Activated CD8-positive, alpha-beta T cell treated with anti-CD3 and anti-CD28 coated beads for 36 hours (primary cell): ENCODE measurements at places on chromosomes 1 and 21. TPM values are rescaled to one million over a fixed set of nuclear protein-coding genes. Genes with fewer than 3 reads are reported as not detected.

GRCh38 chr1:101704895-101705294 lies 291.8 kb downstream of the OLFM3 start:
- H3K27me3 ChIP-seq = peaks cover 2% of the 10 kb centered on the region
- DNase-seq = no peak
- H3K4me1 ChIP-seq = no peaks in the 10 kb centered on the region
- no peak overlapping the region for H3K4me3 ChIP-seq
- no peaks in the 10 kb centered on the region for H3K36me3 ChIP-seq

PROK1 gene
- not detected for total RNA-seq

EPHB2 gene
- not detected for total RNA-seq

- peaks cover 24% of the 10 kb centered on the region for H3K27me3 ChIP-seq
- H3K36me3 ChIP-seq = no peaks in the 10 kb centered on the region
- no peak overlapping the region for H3K4me3 ChIP-seq
- DNase-seq = no peak
- H3K27ac ChIP-seq = no peak overlapping the region
- H3K4me1 ChIP-seq = no peaks in the 10 kb centered on the region
Observed at GRCh38 chr1:231184891-231185290, 23.0 kb downstream of the TRIM67 start.

DNA sequence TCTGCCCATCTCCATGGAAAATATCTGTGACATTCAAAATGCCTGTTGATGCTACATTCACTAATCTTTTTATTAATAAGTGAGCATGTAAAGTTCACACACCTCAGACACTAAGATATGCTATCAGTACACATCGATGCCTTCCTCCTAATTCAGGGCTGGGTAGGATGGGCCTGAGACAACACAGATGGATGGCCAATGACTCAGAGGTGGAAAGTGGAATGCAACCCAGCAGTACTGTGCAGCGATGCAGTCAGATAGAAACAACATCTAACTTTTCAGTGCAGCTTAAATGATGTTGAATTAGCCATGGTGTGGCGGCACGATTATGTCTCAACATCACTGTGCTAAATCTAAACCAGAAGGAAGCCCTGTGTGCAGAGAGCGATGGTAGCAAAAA lies 161.6 kb upstream of the KCNJ15 start:
- H3K4me3 ChIP-seq = no peak overlapping the region
- no peak overlapping the region for H3K27ac ChIP-seq
- DNase-seq = no peak

DNA sequence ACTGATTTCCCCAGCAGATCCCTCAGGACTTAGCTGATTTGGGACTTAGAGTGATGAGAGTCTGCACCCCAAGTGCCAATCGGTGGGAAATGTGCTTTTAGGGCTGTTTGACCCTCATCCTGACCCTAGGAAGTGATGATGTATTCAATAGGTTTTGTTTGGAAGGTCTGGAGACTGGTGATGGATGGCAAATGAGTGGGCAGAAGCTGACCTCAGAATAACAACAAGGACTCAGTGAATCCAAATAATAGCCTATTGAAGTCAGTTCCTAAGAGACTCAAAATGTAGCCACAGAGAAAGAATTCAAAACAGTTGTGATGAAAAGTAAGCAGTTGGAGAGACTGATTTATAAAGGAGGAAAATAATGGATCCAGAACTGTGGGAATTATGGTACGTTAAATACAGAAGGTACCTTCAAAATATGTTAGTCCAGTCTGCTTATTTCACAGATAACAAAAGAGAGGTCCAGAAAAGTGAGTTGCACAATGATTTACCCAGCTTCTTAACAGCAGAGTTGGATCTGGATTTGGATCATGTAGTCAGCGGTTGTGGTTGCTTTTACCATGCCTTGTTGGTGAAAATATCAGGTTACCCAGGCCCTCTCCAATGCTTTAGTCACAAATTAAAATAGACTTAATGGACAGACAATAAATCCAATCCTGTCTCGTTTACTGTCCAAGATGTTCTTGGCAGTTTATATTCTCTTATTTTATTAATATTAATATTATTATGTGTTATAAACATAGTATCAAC lies 123.0 kb upstream of the PTBP2 start:
- H3K27me3 ChIP-seq = peaks cover 3% of the 10 kb centered on the region
- H3K4me1 ChIP-seq = no peaks in the 10 kb centered on the region
- DNase-seq = no peak
- no peaks in the 10 kb centered on the region for H3K36me3 ChIP-seq
- no peak overlapping the region for H3K4me3 ChIP-seq

C1orf21 gene
- 3.8 TPM for total RNA-seq

ODR4 gene
- total RNA-seq = 13.4 TPM

GRCh38 chr1:178282949-178283367 lies 189.1 kb downstream of the RASAL2 start:
- H3K27ac ChIP-seq = no peak overlapping the region
- no peak overlapping the region for H3K4me3 ChIP-seq
- DNase-seq = no peak
- H3K27me3 ChIP-seq = peaks cover 2% of the 10 kb centered on the region

DNA sequence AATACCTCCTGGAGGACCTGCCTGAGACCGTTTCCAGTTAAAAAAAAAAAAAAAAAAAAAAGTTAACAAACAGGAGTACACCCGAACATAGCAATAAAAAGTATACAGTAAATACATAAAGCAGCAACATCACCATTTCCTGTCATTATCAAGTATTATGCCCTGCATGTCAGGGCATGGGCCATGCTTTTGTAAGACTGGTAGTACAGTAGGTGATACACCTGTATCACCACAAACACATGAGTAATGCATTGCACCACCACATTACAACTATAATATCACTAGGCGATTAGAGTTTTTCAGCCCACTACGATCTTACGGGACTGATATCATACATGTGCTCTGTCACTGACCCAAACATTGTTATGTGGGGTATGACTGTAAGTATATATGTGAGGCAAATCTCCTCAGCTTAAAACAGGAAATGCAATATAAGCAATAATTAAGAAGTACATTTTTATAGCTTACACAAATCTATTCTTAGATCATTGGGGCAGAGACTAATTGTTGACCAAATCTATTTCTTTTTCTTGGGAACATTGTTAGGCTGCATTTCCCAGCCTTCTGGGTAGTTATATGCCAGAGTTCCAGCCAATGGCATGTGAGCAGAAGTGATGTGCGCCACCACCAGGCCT lies 98.1 kb downstream of the PLD5 start:
- no peak overlapping the region for H3K4me3 ChIP-seq
- peaks cover 2% of the 10 kb centered on the region for H3K27me3 ChIP-seq
- DNase-seq = no peak

DNA sequence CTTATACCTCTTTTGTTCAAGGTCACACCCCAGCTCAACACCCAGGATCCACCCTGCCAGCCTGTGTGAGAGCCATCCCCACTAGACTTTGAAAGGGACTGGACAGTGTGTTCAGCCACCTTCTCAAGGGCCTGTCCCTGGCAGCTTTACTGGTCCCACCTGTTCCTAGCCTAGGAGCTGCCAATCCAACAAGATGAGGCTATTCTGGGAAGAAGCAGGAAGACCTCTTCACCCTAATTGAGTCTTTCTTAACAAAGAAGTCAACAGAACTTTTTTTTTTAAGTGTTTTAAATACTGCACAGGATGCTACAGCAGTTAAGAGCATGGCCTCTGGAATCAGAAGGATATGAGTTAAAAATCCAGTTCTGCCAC lies 95.8 kb upstream of the HOOK1 start:
- H3K36me3 ChIP-seq = peaks cover 2% of the 10 kb centered on the region
- H3K27ac ChIP-seq = no peak overlapping the region
- H3K4me3 ChIP-seq = no peak overlapping the region

GRCh38 chr1:186904361-186904760 lies 75.6 kb downstream of the PLA2G4A start:
- no peak for DNase-seq
- peaks cover 4% of the 10 kb centered on the region for H3K4me1 ChIP-seq
- H3K27me3 ChIP-seq = peaks cover 4% of the 10 kb centered on the region
- H3K36me3 ChIP-seq = no peaks in the 10 kb centered on the region
- no peak overlapping the region for H3K4me3 ChIP-seq

DNA sequence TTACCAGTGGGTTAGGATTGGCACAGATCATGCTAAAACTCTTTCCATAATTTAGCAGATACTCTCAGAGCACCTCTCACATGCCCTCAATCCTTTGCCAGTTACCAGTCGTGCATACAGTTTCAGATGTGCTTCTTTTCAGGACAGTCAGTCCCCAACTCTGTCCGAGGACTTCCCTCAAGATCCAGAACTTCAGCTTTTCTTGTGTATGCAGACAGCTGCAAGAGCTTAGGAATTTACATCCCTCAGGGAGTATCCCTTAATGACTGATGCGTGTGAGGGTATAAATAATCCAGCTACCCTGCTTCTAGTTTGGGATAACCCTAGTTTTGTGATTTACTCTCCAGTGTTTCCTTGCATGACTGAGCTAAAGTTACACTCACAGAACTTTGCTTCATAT lies 393.0 kb upstream of the PLXNA2 start:
- H3K27me3 ChIP-seq = peaks cover 6% of the 10 kb centered on the region
- no peaks in the 10 kb centered on the region for H3K36me3 ChIP-seq
- H3K27ac ChIP-seq = no peak overlapping the region
- H3K4me3 ChIP-seq = no peak overlapping the region
- DNase-seq = no peak

DNA sequence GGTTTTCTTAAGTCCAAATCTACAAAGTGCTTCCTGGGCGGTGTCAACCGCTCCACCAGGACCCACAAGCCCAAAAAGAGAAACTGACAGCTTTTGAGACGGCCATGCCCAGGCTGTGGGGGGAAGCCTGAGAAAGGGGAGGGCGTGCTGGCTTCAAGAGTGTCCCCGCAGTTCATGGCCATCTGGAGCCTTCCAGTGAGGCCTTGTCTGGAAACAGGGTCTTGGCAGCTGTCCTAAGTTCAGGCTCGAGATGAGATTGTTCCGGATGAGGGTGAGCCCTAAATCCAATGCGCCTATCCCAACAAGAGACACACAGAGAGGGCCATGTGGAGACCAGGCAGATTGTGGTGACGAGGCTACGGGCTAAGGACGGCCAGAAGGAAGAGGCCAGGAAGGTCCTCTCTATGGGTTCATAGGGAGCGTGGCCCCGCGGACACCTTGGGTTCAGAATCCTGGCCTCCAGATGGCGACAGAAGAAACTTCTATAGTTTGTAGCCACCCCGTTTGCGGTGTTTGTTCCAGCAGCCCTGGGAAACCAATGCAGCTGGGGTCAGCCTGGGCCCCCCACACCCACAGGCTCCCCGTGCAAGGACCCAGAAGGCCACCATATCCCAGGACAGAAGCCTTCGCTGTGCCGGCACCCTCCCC lies 70.2 kb downstream of the ARHGEF16 start:
- no peak for DNase-seq
- no peaks in the 10 kb centered on the region for H3K27me3 ChIP-seq
- H3K27ac ChIP-seq = no peak overlapping the region
- no peaks in the 10 kb centered on the region for H3K36me3 ChIP-seq
- no peak overlapping the region for H3K4me3 ChIP-seq

AKR1A1 gene
- 184 TPM for total RNA-seq

HSPA6 gene
- 0.45 TPM for total RNA-seq

DNA sequence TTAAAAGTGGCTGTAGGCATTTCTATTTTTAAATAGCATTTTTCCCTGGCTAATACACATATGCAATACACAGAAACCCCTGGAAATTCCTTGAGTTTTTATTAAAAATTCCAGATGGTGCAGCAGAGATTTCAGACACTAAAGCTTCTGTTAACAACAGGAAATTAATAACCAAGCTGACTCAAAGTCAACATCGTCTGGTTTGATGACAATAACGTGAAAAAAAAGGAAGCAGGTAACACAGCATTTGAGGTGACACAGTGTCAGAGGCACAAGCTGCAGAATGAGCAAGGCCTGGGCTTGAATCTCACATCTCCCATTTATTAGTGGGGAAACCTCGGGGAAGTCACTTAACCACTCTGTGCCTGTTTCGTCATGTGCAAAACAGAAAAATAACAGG lies 64.6 kb upstream of the GJB5 start:
- H3K27ac ChIP-seq = no peak overlapping the region
- peaks cover 17% of the 10 kb centered on the region for H3K27me3 ChIP-seq
- H3K4me1 ChIP-seq = no peaks in the 10 kb centered on the region
- no peaks in the 10 kb centered on the region for H3K36me3 ChIP-seq
- no peak overlapping the region for H3K4me3 ChIP-seq

DNA sequence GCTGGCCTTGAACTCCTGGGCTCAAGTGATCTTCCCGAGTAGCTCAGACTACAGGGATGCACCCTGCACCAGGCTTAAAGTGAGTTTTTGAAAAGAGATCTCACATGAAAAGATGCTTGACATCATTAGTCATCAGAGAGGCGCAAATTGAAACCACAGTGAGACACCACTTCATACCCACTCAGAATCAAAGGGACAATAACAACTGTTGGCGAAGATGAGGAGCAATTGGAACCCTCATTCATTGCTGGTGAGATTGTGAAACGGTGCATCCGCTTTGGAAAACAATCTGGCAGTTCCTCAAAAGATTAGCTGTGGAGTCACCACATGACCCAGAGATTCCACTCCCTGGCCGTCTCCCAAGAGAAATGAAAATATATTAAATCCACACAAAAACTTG lies 122.3 kb downstream of the PGBD5 start:
- no peak overlapping the region for H3K4me3 ChIP-seq
- peak; percentile 29 for DNase-seq
- H3K36me3 ChIP-seq = no peaks in the 10 kb centered on the region
- peaks cover 16% of the 10 kb centered on the region for H3K4me1 ChIP-seq

GRCh38 chr1:212073490-212073889 lies 37.9 kb downstream of the DTL start:
- no peak for DNase-seq
- no peak overlapping the region for H3K27ac ChIP-seq
- H3K4me1 ChIP-seq = no peaks in the 10 kb centered on the region
- no peaks in the 10 kb centered on the region for H3K27me3 ChIP-seq
- H3K4me3 ChIP-seq = no peak overlapping the region
- peaks cover 53% of the 10 kb centered on the region for H3K36me3 ChIP-seq

DNA sequence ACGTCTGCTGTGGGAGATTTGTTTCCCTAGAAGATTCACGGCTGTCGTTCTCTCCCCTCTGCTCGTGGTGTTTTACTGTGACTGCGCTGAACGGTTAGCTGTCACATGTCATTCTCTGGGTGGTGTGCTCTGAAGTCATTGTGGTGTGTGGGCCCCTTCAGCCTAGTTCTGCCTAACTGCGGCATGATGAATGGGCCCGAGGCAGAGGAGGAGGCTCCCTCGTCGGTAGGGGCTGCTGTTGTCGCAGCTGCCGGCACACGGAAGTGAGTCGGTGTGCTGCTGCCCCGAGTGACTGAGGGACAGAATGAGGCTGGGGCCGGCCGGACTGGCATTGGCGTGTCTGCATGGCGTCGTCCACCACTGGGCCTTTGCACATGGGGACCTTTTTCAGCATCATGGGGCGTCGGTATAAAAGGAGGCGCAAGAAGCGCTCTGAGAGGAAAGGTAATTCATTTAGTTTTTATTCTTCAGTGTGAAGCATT lies 77.9 kb downstream of the ADARB1 start:
- no peaks in the 10 kb centered on the region for H3K27me3 ChIP-seq
- H3K36me3 ChIP-seq = peaks cover 8% of the 10 kb centered on the region
- H3K27ac ChIP-seq = peak overlapping the region; percentile 84
- H3K4me3 ChIP-seq = peak overlapping the region; percentile 68
- DNase-seq = peak; percentile 90

- no peak for DNase-seq
- no peaks in the 10 kb centered on the region for H3K36me3 ChIP-seq
- H3K4me3 ChIP-seq = no peak overlapping the region
- H3K27me3 ChIP-seq = peaks cover 18% of the 10 kb centered on the region
Observed at GRCh38 chr1:11341901-11342552, 69.0 kb downstream of the UBIAD1 start.

- peak overlapping the region; percentile 70 for H3K27ac ChIP-seq
- no peak for DNase-seq
- H3K36me3 ChIP-seq = peaks cover 24% of the 10 kb centered on the region
- no peaks in the 10 kb centered on the region for H3K27me3 ChIP-seq
- H3K4me3 ChIP-seq = no peak overlapping the region
Observed at GRCh38 chr1:97538113-97538512, 382.7 kb downstream of the DPYD start.
